Cardiac muscle cell (in vitro differentiated cells and primary cell): ENCODE measurements at places on chromosomes 6 and 20.

DNA sequence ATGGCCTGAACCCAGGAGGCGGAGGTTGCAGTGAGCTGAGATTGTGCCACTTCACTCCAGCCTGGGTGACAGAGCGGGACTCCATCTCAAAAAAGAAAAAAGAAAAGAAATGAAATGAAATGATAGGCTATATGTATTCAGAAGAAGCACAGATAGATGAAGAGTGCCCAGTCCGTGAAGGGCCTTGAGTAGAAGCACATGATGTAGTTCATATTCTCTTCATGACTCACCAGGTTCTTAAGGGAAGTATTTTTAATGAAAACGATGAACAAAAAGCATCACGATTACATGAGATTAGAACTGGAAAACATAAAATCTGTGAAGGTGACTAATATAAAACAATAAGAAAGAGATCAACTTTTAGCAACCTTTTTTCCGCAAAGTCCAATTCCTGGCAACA is 29.8 kb downstream of the TPD52L1 start:
- DNase-seq: no peak

- no peak for DNase-seq
Observed at GRCh38 chr6:112037783-112038216, 16.1 kb upstream of the CCN6 start.

DNA sequence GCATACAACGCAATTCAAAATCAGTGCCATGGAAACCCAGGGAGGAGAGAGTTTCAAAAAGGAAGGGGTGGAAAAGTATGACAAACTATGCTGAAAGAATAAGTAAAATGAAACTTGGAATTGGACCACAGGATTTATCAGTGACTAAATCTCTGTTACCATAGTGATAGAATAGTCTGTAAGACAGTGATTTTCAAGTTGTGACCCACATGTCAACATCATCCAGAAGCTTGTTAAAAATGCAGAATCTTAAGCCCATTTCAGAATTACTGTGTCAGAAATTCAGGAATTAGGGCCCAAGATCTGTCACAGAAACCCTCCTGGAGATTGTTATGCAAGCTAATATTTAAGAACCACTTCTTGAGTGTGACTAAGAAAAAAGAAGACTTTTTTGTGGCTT is 417.7 kb upstream of the JAG1 start:
- no peak for DNase-seq

- no peak for DNase-seq
Observed at GRCh38 chr6:144344646-144345045, 59.5 kb downstream of the UTRN start.

DNA sequence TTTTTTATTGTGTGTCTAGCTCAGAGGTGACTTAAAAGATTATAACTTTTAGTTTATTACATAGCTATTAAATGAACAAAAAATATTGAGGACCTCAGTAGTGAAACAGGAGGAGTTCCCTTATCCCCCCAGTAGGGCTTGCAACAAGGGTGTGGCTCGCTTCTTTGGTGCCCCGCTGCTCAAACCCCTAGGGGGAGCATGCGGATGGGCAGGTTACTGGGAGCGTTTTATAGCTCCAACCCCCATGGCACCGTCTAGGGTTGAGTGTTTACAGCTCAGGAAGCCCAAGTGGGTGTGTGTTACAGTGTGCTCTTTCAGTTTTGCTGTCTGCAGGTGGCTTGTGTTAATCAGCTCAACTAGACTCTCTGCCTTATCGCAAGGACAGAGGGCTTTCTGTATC is 1513.7 kb downstream of the GRIK2 start:
- DNase-seq: no peak

DNA sequence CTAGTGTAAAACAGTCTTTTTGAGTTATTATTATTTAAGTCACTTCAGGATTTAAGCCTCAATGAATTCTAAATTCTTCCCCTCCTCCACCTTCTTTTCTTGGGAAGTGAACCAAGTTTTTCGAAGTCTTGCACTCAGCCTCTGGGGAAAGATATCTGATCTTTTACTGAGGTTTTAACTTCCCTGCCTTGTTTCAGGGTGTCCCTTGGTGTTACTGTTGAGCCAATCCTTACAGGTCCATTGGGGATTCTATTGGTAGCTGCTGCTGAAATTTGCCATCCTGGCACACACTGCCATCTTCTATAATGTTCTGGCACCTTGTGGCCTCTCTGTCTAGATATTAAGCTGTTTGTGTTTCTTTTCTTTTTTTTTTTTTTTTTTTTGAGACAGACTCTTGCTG is 31.7 kb downstream of the BEND6 start:
- DNase-seq: no peak

- no peak for DNase-seq
Observed at GRCh38 chr6:111710911-111711310, 105.2 kb upstream of the TRAF3IP2 start.

- no peak for DNase-seq
Observed at GRCh38 chr6:124073820-124074587, 270.3 kb downstream of the NKAIN2 start.

GRCh38 chr6:23173234-23173633 is 603.9 kb downstream of the HDGFL1 start:
- DNase-seq: peak; percentile 23

DNA sequence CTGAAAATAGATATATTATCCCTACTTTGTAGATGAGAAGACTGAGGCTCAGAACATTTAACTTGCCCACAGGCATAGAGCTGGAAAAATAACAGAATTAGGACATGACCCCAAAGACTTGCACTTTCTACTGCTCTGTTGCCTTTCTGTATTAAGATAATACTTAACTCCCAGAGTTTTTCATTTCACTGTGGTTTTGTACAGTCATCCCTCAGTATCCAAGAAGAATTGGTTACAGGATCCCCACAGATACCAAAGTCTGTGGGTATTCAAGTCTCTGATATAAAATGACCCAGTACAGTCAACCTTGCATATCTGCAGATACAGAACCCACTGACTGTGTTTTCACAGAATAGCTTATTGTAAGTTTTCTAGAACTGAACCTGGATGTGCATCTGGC is 16.8 kb downstream of the MRS2 start:
- no peak for DNase-seq

- peak; percentile 13 for DNase-seq
Observed at GRCh38 chr6:126312013-126312665, 27.8 kb upstream of the CENPW start.

- DNase-seq: no peak
Observed at GRCh38 chr6:157985378-157986155, 3.9 kb downstream of the SYNJ2 start.

GRCh38 chr6:33430991-33431879 is 11.4 kb downstream of the SYNGAP1 start:
- DNase-seq: peak; percentile 68

DNA sequence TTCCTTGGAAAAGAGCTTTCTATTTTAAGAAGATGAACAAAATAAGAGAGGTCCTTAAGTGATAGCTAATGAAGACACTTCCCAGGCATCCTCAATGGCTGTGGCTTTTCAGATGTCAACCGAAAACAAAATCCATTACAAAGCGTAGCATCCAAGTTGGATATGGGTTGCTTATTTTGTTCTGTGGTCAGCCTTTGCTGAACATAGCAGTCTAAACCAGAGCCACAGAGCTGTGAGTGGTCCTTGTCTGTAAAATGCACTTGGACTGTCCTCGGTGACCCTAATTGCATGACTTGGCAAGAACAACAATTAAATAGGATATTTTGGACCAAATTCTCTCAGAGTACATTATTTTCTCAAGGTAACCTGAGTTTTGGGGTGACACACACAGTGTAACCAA is 10.4 kb upstream of the BFSP1 start:
- DNase-seq: no peak

DNA sequence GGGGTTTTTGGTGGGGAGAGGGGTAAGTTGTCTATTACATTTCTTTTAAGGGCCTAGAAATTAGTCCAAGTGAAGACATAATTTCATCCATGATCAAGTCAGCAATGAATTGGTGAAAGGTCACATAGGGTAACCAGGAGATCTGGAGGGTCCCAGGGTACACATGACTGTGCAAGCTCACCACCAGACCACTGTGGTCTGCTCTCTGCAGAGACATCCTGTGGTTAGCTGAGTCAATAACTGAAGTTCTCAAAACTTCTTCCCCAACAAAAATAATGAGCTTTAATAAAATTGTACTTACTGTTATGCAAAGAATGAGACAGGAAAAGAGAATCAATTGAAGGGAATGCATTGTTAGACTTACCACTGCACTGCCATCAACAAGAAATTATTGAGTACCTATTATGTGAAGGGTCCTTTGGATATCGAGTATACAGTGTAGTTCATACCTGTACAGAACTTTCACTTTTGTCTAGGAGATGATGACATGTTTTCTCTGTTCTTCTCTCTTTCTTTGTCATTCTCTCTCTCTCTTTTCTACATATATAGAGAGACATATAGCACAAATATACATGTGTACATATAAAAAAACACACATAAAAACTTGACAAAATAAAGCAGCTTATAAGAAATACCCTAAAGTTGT is 209.8 kb downstream of the GJA1 start:
- DNase-seq: no peak

DNA sequence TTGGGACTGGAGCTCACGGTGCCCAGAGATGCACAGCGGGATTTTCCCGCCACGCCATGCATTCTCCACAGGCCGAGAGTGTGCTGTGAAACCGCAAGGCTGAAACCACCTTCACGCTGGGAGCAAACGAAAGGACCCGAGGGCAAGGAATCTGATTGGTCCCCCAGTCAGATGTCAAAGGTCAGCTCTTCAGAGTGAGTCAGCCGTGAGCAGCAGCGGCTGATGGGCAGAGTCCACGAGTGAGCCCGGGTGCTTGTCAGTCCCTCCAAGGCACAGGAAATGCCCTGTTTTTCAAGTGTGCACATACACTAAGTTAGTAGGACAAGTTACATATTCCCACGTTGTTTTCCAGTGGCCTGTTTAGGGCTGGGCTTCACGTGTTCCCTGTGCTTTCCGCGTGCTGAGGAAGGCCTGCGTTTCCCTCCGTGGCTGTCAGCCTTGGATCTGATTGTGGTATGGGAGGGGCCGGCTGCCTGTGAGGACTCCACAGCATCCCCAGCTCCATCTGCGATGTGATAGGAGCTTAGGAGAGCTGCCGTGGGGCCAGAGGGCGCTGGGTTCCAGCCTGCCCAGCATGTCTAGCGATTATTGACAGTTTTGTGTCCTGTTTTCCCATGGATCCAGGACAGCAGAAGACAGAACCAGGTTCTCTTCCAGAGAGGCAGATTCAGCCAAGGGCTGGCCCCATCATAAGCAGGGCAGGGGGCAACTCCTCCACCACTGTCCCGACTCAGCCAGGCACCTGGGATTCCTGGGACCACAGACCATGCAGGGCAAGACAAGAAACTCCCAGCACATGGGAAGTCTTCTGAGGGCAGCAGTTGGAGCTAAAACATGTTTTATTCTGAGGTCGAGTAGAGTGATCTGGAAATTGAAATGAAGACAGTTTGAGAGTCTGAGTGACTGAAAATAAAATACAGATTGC is 38.2 kb upstream of the FRMD1 start:
- no peak for DNase-seq

DNA sequence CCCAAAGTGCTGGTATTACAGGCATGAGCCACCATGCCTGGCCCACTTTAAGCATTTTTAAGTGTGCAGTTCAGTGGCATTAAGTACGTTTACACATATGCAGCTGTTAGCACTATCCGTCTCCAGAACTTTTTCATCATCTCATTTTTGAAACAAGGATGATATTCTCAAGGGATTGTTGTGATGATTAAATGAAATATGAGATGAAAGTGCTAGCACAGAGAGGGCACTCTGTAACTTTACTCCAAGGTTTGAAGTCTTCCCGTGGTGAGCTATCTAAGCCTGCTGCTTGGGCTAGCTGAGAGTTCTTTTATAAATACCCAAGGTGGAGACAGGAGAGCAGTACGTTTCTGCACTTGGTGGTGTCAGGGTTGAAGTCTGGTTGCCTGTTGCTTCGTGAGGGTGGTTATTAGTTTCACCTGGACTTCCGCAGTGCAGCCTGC is 6.6 kb downstream of the TM9SF4 start:
- no peak for DNase-seq

DNA sequence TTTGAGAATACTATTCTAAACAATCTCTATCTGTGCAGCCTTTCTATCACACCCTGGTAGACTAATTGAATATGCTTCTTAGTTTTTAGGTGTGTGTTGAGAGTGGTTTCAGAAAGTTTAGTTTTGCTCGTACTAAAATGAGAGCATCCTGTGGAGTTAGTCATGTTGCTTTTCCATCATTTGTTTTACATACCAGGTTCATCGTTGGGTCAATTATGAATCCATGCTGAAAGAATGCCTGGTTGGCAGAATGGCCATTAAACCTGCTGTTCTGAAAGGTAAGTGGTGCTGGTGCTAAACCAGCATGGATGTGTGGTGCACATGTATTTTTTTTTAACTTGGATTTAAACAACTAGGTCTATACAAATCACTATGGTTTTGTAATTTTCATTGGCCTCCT is 49.3 kb downstream of the CYB5R4 start:
- DNase-seq: no peak

- DNase-seq: no peak
Observed at GRCh38 chr6:8087870-8088754, 14.2 kb downstream of the EEF1E1 start.

- no peak for DNase-seq
Observed at GRCh38 chr6:1702580-1703051, 92.9 kb downstream of the FOXC1 start.

DNA sequence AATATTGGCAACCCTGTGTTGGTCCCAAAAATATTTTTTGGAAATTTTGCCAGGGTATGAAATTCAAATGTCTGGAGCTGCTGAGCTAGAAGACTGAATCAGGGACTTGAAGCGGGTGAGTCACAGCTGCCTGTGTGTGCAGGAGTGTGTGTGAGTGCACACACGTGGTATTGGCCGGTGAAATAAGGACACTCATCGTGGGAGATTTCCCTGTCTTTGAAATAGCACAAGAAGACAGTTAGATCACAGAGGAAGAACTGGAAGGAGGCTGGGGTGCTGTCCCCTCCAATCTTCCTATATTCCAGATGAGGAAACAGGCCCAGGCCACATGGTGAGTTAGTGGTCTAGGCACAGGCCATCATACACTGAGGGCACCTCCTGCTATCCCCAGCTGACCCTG is 123.8 kb upstream of the MLN start:
- no peak for DNase-seq

GRCh38 chr6:132268209-132268608 is 133.1 kb downstream of the MOXD1 start:
- no peak for DNase-seq

DNA sequence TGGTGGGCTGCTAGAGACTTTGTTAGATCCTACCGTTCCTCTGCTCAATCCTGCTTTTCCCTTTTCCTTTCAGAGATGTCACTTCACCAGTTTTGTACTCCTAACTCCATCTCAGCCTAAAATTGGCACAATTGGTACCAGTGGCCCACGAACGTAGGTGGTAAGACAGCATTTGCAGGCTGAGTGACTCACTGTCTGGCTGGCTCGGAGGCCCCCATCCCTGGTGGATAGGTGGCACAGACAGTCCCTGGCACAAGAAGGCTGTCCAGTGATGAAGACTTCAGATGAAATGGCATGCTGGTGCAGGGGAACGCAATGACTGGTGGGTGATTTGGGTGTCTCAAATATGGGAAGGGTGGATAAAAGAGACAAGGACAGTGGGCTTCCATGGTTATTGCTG is 11.1 kb downstream of the HEBP2 start:
- DNase-seq: no peak
